ENCODE measurements at places on chromosomes 2 and 18.

DNA sequence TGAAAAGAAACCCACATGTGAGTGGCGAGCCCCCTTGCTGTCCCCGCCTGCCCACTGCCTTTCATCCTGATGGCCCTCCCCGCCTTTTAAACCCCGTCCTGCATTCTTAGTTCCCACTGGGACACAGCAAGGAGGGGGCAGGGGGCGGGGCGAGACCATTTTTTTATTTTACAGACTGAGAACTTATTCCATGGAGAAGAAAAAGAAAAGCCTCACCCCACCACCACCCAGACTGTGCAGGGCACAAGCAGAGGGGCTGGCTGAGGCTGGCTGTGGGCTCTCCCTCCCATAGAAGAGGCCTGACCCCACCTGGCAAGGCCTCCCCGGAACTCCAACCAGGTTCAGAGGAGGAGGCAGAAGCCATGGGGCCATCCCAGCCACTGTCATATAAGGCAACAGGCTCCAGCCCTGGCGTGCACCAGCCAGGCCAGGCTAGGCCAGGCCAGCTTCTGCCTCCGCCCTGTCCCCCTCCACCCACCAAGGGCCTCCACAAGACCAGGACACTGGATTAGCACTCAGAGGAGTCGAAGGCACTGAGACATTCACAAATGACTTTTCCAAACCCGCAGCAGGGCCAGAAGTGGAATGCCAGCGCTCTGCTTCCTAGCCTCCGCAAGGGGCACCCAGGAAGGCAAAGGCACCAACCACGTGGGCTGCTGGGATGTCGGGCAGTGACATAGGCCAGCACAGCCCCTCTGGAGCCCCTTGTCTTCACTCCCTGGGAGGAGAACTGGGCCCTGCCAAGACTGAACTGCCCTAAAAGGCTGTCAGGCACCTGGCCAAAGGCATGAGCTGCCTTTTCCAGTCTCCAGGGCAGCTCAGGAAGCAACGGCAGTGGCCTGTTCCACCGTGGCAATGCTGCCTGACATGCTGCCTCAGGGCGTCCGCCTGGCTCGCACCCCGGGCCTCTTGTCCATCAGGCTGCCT, 37.5 kb upstream of the SEMA4C start:
- DNase-seq, result no peak

DNA sequence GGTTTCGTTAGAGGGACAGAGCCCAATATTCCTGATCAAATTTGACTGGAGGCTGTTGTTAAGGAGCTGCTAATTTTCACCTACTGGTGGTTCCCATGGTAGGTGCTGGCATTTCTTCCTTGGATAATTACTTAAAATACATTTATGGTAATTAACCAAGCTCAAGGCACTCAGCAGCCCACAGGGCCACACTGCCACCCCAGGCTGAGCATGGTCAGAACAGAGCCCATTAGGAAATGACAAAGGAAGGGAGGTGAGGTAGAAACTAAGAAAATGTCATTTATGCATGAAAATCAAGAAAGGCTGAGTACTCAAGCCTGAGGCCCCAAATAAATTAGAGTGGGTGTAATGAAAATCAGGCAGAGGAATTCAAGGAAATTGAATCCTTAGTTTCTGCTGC, 510.2 kb upstream of the GYPC start:
- no peak for DNase-seq

DNA sequence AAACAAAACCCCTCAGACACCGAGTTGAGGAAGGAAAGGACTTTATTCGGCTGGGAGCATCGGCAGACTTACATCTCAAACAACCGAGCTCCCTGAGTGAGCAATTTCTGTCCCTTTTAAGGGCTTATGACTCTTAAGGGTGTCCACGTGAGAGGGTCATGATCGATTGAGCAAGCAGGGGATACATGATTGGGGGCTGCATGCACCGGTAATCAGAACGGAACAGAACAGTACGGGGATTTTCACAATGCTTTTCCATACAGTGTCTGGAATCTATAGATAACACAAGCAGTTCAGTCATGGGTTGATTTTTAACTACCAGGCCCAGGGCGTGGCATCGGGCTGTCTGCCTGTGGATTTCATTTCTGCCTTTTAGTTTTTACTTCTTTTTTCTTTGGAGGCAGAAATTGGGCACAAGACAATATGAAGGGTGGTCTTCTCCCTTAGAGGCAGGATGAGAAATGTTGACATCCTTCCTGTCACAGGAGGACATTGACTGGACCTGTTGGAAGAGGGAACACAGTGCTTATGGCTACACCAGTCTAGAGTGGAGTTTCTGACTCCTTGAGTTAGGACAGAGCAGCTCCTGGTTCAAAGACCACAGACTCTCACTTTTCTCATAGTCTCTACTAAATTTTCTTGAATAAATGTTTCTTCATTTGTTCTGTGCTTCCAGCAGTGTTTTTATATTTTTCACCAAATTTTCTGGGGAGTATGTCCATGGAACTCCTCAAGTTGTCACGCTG, 35.8 kb downstream of the SPOPL start:
- DNase-seq, result no peak

GRCh38 chr18:62284637-62285036, 40.5 kb upstream of the TNFRSF11A start:
- no peak for DNase-seq

DNA sequence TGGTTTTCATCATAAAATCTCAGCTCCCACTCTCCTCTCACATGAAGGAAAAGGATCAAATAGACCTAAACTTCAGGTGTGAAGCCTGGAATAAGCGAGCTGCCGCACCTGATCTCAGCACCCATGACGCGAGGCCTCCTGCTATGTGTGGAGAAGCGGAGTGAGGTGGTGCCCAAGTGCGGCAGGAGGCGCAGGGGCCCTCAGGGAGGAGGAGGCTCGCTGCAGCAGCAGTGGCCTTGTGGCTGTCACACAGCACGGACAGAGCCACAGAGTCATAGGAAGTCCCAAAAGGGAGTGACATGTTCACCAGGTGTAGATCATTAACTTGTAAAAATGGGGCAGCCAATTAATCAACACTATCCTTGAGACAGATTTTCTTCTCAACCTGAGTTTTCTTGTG, 9.1 kb downstream of the SCLY start:
- no peak for DNase-seq

GRCh38 chr18:80241919-80242777, 5.2 kb downstream of the PARD6G start:
- DNase-seq, result no peak

GRCh38 chr2:237405006-237405559, 8.9 kb downstream of the COL6A3 start:
- DNase-seq, result no peak

DNA sequence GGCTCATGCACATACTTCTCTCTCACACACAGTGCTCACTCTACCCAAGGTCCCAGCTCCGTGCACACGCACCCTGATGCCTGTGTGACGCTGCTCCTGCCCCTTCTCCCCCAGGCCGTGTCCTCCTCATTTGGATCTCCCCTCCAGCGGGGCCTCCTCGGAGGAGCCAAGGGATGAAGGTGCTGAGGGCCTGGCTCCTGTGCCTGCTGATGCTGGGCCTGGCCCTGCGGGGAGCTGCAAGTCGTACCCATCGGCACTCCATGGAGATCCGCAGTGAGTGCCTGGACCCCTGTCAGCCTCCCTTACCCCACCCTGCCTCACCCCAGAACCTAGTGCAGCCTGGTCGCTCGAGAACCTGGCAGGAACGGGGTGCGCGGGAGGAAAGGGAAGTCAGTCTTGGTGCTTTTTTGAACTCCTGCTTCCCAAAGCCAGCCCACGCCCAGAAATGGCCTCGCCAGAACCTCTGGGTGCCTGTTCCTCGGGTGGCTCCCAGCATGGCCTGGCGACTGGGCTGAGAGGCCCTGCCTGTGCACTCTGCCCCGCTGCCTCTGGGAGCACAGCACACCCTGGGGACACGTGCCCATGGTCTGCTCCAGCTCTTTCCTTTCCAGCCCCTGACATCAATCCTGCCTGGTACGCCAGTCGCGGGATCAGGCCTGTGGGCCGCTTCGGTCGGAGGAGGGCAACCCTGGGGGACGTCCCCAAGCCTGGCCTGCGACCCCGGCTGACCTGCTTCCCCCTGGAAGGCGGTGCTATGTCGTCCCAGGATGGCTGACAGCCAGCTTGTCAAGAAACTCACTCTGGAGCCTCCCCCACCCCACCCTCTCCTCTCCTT, at the start of gene PRLH:
Gene PRLH, plus strand, starts transcription at position 174 of the 835 bp plus-strand sequence. Its CDS starts 0 bp downstream, at position 174.
- no peak for DNase-seq

GRCh38 chr18:46071653-46072375, at the start of gene PSTPIP2:
PSTPIP2 (minus strand) TSS chr18:46072260; CDS start chr18:46072188, 72 bp downstream.
- peak; percentile 74 for DNase-seq

GRCh38 chr18:56869189-56869777, 218.1 kb downstream of the WDR7 start:
- DNase-seq, result no peak

DNA sequence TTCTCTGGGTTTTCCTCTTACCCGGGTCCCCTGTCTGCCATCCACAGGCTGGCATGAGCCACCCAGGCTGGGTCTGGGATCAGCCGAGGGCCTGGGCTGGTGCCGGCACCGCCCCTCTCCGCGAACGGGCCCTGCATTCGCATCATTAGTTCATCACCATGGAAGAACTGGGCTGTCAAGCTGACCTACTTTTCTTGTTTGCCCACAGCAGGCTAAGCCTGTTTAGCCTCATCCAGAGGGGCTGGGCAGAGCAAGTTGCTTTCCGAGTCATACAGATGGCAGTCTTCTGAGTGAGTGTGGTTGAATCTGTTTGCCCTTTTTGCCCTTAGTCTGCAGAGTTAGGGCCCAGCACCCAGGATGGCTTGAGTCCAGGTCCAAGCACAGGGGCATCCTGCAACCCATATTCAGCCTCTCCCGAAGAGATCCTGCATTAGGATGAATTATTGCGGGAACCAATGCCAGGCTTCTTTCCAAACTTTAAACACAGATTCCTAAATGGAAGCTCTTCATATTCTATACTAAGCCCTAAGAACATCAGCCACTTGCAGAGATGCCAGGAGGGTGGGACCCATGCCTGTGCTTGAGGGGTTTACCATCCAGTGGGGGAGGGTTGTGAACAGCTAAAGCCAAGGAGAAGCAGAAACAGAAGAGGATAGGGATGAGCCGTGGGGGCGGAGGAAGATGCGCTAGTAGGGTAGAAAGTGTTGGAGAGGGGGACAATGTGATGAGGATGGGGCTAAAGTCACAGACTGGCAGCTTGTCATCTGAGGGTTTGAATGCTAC, 68.0 kb downstream of the NPAS2 start:
- no peak for DNase-seq

GRCh38 chr2:118231759-118232158, 143.5 kb downstream of the INSIG2 start:
- no peak for DNase-seq

DNA sequence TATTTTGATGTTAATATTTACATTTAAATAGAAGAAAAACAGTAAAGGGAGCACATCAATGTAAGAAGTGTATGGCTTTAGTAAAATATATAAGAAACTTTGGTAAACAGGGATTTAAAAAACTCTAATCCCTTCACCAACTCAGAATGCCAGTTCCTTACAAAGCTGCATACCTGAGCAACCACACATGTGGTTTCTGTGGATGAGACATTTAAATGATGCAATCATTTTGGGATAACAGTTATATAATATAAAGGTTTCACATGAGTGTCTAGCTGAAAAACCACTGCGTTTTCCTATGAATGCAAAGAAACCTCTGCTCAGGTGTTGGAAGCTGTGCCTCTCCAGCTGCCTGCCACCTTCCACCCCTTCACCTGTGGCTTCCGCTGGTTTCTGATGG, 209.1 kb upstream of the REV1 start:
- no peak for DNase-seq

DNA sequence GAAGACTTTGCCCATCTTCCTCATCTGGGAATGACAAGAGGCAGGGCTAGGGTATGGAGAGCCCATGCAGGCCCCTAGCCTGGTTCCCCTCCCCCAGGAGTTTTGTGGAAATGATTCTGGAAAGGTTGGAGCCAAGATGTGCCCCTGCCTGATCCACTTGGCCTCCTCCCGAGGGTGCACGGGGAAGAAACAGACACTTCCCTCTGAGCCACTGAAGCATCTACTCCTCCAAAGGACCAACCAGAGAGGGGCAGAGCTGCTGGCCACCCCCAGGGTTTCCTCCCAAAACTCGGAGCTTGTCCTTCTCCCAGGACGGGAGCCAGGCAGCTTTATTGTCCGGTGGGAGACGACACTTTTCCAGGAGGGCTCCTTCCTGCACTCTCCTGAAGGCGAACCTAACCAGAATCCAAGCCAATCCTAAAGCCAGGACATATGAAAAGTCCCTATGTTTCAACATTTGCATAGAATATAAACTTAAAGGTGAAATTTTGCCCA, 149.2 kb upstream of the COPS8 start:
- no peak for DNase-seq
